ENCODE measurements at places on chromosomes 11 and 22.

DNA sequence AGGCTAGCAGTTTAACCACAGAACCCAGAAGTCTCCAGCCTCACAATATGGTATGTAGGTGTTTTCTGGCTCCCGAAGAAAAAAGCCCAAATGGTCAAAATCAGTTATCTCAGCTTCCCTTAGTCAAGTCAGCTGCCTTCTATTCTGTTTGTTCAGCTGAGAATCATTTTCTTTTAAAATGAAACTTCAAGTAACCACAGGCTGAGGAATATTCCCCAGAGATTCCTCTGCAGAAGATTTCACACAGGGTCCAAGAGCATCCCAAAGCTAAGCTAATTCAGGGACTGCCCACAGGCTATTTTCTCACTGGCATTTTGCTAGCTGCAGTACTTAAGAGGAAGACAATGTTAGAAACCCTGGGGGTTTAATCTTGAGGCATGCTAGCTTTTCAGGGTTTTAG lies 977.0 kb upstream of the CHORDC1 start:
- peak; percentile 67 for DNase-seq

GRCh38 chr11:122146475-122146874 lies 30.5 kb upstream of the BLID start:
- DNase-seq: peak; percentile 69

DNA sequence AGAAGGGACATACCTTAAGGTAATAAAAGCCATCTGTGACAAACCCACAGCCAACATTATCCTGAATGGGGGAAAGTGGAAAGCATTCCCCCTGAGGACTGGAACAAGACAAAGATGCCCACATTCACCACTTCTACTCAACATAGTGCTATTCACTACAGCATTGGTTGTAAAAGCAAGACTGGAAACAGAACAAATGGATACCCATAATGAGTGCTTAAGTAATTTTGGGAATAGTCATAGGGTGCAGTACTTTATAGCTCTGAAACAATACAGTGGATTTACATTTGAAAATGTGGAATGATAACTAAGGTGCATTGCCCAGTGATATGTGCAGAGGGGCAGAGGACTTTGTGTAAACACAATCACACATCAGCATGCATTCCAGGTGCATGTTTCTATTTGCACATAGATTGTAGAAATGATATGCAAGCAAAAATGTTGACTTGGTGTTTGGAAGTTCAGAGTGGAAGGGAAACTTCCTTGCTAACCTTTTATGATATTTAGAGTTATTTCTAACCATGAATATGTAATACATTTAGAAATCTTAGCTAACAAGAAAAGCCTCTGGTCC lies 112.3 kb downstream of the IGLL1 start:
- DNase-seq: no peak

GRCh38 chr11:116857316-116857715 lies 19.9 kb upstream of the APOA1 start:
- DNase-seq: no peak

- no peak for DNase-seq
Observed at GRCh38 chr11:71252269-71252769, at the start of gene SHANK2. Gene SHANK2, minus strand, starts transcription at chr11:71252577. Its CDS starts 105,251 bp downstream, at chr11:71147326.

- DNase-seq: peak; percentile 7
Observed at GRCh38 chr11:28490773-28491382, 382.7 kb downstream of the METTL15 start.

DNA sequence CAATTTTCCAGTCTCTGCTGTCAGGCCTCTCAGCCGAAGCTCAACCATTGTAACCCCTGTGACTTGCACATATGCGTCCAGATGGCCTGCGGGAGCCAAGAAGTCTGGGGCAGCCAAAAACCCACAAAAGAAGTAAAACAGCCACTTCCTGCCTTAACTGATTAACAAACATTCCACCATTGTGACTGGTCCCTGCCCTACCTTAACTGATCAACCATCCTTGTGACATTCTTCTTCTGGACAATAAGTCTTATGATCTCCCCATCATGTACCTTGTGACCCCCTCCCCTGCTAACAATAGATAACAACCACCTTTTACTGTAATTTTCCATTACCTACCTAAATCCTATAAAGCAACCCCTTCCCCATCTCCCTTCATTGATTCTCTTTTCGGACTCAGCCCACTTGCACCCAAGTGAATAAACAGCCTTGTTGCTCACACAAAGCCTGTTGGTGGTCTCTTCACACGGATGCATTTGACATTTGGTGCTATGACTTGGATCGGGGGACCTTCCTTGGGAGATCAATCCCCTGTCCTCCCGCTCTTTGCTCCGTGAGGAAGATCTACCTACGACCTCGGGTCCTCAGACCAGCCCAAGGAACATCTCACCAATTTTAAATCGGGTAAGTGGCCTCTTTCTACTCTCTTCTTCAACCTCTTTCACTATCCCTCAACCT lies 1.3 kb upstream of the NDUFC2 start:
- DNase-seq: peak; percentile 64

- DNase-seq: no peak
Observed at GRCh38 chr11:2154889-2155288, 6.1 kb downstream of the INS start.

GRCh38 chr11:119206511-119207414 lies 624 bp downstream of the CBL start:
- no peak for DNase-seq

DNA sequence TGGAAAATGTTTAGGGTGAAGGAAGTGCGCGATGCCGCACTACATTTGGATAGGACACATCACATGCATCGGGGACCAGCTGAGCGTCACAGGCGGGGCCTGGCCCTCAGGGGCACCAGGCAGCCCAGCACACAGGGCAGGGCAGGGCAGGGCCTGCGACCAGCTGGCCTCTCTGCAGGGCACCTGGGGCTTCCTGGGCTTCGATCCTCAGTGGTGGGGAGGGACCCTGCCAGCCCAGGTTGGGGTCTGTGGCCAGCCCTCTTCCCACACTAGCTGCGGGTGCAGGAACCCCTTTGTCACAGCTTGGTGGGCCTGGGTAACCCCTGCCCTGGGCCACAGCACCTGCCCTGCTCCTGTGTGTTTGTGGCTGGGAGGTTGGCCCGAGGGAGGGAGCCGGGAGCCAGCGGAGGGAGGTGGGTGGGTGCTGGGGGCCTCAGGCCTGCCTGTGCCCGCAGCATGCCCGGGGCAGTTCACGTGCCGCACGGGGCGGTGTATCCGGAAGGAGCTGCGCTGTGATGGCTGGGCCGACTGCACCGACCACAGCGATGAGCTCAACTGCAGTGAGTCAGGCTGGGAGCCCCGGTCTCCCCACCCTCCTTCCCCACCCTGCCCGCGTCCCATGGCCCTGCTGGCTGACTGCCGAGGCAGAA lies 37.9 kb downstream of the ST14 start:
- no peak for DNase-seq

GRCh38 chr11:47192111-47192510 lies 5.9 kb upstream of the PACSIN3 start:
- no peak for DNase-seq

DNA sequence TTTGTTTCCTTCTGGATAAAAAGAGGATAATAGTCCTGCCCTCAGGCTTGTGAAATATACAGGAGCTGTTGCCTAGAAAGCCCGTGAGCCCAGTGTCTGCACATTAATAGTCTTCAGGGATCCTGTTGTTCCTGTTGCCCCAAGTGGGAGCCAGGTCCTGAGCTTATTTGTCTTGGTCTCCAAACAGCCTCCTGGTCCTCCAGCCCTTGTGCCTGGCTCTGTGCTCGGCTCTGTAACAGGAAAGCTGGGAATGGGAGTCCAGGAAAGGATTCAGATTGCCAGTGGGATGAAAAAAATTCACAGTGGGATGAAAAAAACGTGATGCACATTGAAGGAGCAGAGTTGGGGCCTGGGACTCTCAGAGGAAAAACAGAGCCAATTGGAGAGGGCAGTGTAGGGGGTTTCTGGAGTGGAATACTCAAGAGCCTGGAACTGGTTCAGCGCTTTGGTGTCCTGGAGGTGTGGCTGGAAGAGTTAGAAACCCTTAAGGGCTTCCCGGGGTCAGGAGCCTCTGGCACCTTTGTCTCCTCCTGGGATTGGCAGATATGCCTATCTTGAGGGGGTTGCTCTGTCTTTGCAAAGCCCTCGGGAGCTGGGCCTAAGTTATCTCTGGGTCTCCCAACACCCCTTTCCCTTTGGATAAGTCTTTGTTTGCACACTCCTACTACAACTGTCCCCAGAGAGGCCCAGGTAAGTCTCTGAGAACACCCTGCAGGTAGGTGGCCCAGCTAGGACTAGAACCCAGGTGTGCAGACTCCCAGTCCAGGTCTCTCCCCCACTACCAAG lies 2.3 kb upstream of the INPPL1 start:
- DNase-seq: no peak

GRCh38 chr11:132453406-132453805 lies 1078.9 kb downstream of the OPCML start:
- peak; percentile 89 for DNase-seq

GRCh38 chr22:38310518-38311322 lies 6.5 kb downstream of the CSNK1E start:
- DNase-seq: no peak

DNA sequence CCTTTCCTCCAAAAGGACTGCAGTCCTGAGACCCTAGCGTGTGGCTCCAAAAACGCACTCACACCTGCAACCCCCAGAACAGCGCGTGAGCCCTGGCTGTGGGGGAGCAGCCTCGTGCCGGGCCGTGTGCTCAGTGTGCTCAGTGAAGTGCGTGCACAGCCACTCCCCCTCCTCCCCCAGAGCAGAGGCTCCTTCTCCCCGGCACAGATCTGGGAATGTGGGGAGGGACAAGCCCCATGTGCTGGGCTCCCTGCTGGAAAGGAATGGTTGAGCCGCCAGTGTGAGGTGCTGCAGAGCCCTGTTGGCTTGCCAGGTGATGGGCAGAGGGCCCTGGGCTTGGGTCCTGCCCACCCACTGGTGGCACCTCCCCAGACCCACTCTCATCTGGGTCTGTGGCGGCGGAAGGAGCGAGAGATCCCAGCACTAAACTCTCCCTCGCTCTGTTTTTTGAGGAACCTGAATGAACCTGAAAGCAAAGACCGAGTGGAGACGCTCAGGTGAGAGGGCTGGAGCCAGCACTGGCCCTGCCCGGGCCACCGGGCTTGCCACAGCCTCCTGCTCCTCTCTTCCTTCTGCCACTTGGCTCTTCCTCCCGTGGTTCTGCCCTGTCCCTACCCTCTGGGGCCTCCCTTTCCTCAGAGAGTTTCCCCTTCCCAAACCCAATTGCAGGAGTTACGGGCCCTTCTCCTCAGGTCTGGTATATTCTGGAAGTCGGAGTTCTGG lies 9.0 kb downstream of the RCOR2 start:
- DNase-seq: no peak

DNA sequence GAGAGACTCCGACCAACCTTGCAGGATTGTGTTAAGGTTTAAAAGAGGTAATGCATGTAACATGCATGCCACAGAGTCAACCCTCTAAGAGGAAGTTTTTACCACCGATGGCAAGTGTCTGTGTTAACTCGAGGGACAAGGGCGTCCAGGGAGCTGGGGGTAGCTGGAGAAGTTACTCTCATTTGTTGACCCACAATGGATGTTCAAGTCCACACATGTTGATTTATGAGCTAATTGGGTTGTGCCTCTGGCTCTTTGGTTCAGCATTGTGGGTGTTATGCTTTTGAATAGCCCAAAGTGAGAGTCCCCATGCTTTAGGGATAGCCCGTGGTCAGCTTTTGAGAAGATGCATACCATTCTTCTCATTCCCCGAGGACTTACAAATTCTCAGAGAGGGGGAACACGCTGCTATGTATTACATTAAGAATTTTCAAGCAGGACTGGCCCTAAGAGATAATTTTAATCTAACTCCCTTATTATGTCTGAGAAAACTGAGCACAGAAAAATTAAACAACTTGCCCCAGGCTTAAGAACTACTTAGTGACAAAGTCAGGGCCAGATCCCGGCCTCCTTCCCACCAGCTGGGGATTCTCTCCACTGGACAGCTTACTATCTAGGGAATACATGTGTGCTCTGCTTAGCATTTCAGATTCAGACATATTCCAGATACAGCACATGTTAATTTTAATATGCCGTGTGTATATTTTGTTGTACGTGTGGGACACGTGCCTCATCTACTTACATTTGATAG lies 5.2 kb upstream of the PLET1 start:
- peak; percentile 53 for DNase-seq

- DNase-seq: no peak
Observed at GRCh38 chr11:61690706-61691379, 10.7 kb downstream of the DAGLA start.

DNA sequence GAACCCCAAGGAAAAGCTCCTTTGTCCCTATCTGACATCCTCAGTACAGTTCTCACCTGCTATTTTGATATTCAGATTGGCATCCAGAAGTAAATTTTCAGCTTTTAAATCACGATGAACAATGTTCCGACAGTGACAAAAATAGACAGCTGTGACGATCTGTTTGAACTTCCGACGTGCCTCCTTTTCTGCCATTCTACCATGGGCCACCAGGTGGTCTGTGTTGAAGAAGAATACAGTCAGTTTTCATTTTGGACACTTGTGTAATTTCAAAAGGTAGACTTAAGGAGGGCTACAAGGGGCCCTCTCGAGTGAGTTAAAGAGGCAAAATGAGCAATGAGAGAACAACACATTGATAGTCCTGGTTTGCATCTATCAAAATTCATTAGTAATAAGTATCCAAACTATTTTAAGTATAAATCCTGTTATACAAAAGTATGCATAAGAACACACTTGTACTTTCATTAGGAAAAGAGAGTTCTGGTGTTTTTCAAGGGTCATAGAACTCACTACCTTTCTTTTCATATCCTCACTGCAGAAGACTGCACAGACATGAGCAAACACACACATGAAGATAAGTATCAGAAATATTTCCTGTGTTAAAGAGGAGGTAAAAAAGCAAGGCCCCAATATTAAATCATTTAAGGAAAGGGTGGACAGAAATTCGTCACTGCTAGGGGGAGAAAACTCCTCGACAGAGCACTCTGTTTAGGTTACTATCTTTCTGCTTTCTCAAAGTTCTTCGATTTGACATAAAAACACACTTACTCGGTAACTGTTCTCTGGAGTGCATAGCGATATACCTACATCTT lies 89.9 kb upstream of the APOA1 start:
- no peak for DNase-seq

GRCh38 chr11:91459840-91460239 lies 764.8 kb upstream of the FAT3 start:
- DNase-seq: no peak

DNA sequence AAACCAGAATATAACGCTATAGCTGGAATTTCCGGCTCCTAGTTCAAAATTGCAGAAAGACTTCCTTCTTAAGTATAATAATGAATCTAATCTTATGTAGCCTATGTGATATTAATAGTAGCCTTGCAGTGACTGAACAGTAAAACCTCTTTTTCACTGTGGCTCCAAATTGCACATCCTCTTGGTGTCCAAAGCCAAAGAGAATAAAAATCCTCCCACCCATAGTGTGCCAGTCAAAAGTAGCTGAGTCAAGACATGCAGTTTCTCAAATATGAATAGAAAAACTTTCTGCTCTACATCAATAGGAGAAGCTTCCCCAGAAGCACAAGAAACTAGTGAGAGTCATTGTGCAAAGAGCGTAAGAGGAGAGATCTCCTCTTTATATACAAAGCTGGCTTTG lies 76.0 kb upstream of the PICALM start:
- DNase-seq: no peak

- DNase-seq: peak; percentile 75
Observed at GRCh38 chr22:25404928-25405816, 159.3 kb upstream of the GRK3 start.
